ENCODE measurements at places on chromosomes 11 and 22.
A peak's percentile ranks its signal among the peaks of the same experiment; 100 is the strongest.

GRCh38 chr11:43443811-43444210 lies 85.1 kb downstream of the TTC17 start:
- no peak for DNase-seq

GRCh38 chr11:68968306-68969250 lies 12.2 kb downstream of the MRGPRD start:
- no peak for DNase-seq

DNA sequence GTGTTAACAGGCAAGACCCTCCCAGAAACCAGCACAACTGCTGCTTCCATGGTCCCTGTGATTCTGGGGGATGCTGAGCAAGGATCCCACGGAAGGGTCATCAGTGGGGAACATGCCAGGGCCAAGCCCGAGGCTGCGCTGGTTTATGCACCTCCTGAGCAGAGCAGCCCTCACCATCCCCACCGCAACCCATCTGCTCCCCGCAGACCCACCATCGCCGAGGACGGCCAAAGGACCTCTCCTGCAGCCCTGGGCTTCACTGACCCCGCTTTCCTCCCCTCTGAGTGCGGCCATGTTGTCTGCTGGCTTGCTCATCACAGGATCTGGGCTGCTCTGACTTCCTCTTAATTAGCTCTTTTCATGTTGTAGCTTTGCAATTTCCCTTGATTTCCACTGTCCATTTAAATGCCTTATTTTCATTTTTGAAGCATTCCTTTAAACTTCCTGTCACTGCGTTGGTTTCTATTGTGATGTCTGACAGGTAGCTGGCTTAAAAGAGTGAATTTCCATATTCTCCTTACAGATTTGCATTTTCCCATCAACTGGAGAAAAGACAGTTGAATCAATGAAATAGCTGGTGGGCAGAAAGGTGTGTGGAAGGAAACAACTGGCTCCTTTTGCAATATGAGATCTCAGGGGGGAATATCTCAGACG lies 14.9 kb downstream of the TP53AIP1 start:
- no peak for DNase-seq

DNA sequence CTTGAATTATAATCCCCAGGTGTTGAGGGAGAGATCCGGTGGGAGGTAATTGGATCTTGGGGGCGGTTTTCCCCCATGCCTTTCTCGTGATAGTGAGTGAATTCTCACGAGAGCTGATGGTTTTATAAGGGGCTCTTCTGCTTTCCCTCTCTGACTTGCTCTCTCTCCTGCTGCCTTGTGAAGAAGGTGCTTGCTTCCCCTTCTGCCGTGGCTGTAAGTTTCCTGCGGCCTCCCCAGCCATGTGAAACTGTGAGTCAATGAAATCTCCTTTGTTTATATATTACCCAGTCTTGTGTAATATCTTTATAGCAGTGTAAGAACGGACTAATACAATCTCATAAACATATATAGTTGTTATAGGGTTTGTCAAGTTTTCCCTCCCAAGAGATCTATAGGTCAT lies 32.8 kb downstream of the KCNE3 start:
- DNase-seq: no peak

DNA sequence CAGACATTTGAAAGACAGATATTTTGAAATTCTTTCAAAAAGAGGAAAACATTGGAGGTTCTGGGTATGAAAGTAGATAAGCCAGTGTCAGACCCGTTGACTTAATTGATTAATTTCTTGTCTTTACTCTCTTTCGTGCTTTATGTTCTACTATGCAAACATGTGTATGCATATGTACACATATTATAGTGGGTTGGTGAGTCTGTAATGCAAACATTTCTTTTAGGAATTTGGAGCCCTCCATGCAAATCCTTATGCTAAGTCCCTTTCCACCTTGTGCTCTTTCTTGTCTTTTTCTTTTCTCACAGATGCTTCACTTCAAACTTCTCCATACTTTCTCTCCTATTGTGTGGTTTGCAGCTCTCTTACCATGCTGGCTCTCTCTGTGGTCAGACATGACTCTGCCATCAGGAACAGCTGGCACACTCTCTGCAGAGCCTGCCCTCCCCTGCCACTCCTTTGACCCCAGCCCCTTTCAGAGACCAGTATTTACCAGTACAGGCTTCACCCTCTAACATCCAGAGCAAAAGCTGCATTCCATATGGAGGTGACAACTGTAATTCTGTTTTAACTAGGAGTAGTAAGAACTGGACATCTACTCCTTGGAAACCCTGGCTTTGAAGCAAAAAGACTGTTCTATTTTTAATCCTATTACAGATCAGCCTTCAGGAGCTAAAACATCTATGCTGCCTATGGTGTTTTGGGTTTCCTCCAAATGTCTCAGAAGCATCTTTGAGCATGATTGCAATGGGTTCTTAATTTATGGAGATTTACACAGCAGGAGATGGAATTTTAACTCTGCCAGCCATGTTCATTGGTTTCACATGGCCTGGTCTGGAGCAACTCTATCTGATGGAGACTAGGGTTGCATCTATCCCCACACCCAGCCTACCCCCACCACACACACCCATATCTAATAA lies 386.9 kb upstream of the FAT3 start:
- no peak for DNase-seq

DNA sequence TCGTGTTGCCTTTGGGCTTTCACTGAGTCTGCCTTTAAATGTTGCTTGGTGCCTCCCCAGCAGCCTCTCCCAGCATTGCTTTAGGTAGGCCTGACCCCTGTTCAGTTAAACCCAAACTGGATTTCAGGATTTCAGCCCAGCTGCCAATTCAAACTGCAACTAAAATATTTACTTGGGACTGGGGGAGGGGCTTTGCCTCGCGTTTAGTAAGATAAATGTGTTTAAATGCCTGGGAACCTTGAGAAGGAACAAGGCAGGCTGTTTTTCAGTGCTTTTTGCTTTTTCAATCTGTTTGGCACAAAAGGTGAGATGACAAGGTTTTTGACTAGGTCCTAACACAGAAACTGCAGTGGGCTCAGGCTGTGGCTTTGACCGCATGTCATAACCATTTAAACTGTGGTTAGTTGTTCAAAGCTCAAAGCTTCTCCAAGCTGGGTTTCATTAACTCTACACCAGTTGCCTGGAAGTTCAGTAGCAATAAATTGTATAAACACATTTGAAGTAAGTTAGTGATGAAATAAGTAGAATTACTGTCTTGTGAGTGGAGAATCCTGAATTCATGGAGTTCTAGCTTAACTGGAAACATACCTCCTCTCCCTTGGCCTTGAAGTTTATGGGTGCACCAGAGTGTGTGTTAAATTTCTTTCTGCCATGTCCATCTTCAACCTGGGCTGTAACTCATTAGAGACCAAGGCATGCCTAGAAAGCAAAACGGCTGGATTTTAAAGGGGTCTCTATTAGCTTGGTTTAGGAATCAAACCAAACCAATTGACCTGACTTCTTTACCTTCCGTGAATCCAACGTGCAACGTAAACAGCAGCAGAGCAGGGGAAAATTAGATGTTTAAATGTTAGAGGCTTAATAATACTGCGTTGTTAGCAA lies 3.6 kb downstream of the PKNOX2 start:
- DNase-seq: no peak

DNA sequence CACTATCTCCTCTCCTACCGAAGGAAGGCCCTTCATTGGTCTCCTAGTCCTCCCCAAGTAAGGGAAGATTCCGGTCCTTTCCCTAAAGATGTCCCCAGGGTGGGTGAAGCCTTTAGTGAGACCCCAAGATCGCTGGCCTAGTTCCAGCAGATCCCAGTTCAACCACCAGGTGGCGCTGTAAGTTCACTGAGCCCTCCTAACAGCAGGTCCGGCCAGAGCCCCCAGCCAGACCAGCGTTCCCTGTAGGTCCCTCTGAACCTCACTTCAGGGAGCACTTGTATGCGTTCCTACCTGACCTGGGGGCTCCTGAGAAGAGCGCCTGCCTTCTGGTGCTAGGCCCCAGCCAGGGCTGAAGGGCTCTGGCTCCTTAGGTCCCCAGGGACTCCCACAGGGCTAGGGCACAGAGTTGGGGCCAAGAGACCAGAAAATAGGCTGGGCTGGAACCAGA lies 38.1 kb downstream of the LMO1 start:
- peak; percentile 22 for DNase-seq

- DNase-seq: no peak
Measured at GRCh38 chr11:134101282-134101681, 32.4 kb downstream of the JAM3 start.

- no peak for DNase-seq
Measured at GRCh38 chr11:112161012-112161411, 2.9 kb downstream of the IL18 start.

Data from glomerular endothelial cell (primary cell).